ENCODE measurements at places on chromosomes 6 and 20. TPM values are rescaled to one million over a fixed set of nuclear protein-coding genes. Genes with fewer than 3 reads are reported as not detected.

GRCh38 chr6:113246186-113246585, 611.0 kb upstream of the MARCKS start:
- DNase-seq: no peak

- peak; percentile 71 for DNase-seq
Observed at GRCh38 chr20:25065625-25066338, 7.8 kb upstream of the ACSS1 start.

- DNase-seq: no peak
Observed at GRCh38 chr20:35117196-35117595, 24.6 kb upstream of the TRPC4AP start.

GRCh38 chr6:151661928-151662327, 145.6 kb upstream of the ESR1 start:
- DNase-seq: no peak

DNA sequence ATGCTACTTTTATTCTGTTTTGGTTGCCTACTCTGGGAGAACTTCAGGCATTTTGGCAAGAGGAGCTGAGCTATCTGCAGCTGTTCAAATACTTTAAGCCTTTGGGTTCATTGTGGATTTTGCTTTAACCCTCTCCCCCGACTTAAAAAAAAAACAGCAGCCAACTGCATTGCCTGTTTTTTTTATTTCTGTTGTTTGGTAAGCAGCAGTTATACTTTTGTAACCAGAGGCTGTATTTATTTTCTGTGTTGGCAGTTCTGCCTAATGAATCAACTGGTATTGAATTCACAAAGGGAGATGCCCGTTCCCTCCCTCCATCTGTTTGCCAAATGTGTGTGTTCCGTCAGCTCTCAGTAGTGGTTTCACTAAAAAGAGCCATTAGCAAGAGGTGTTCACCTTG, 484.0 kb downstream of the UTRN start:
- no peak for DNase-seq

DNA sequence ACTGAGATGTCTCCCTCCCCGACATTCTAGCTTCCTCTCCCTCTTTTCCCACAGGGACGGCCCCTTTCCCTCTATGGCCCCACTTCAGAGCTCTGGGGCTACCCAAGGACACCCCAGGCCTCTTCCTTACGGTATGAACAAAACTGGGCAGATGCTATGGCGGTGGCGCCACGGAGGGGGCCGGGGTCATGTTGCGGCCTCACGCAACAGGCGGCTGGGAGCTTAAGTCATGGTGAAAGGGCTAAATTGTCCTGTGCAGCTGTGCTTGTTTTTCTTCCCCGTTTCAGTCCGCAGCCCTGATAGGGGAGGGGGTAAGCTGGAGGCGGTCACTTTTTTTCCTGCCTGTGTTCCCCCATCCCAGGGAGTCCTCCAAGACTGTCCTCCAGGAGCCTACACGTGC, 17.6 kb upstream of the KIAA1755 start:
- no peak for DNase-seq

DNA sequence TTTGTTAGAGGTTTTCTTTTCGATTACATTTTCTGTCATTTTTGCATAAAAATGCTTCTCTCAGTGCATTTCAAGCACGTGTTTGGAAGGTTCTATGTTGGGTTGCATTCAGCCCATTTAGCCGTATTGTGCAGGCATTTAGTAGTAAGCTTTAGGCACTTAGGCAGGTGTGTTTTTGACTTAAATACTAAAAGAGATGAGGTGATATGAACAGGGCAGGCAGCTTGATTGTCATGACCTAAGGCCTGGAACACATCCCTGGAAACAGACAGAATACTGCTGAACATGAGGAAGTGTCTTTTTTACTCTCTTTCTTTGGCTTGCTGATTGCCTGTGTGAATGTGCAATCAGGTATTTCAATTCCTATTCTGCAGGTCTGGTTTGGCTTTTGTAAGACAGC, 610.5 kb upstream of the MAN1A1 start:
- no peak for DNase-seq

EPB41L1 gene
- total RNA-seq: 21.5 TPM

- no peak for DNase-seq
Observed at GRCh38 chr6:154157082-154157481, 118.0 kb downstream of the OPRM1 start.

- no peak for DNase-seq
Observed at GRCh38 chr6:167504385-167504961, 179.6 kb downstream of the TTLL2 start.

- no peak for DNase-seq
Observed at GRCh38 chr6:117303323-117303722, 38.0 kb downstream of the VGLL2 start.

DNA sequence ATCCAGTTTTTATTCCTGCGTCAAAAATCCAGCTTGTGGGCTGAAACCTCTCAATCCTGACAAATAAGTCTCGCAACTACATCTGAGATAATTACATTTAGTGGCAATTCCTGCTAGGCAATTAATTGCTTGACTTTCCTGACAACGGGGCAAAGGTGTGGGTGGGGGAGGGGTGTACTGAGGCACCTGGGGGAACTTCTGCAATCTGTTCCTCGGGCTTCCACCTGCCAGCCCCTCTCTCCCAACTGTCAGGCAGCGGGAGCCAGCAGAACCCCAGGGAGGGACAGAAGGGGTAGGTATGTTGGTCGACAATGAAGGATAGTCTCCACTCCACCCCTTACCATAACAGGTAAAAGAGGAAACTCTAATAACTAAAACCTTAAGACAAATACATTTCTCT, 6.8 kb downstream of the C6orf52 start:
- no peak for DNase-seq

DNA sequence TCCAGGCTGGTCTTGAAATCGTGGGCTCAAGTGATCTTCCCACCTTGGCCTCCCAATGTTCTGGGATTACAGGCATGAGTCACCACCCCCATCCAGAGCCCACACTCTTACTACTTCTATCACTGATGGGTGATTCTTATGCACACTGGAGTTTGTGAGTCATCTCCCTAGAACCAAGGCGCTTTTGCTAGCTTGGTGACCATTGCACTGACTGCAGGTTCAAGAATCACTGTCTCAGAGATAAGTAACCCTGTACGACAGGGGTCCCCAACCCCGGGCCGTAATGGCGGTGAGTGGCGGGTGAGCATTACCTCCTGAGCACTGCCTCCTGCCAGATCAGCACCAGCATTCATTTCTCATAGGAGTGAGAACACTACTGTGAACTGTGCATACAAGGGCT, 118.8 kb downstream of the MAP3K7 start:
- no peak for DNase-seq

WFDC6 gene
- not detected for total RNA-seq

GRCh38 chr6:11213422-11214021, 18.9 kb downstream of the NEDD9 start:
- DNase-seq: no peak

GRCh38 chr6:97053643-97054411, 129.3 kb downstream of the KLHL32 start:
- DNase-seq: no peak

GRCh38 chr6:6751619-6752023, 163.1 kb downstream of the LY86 start:
- DNase-seq: no peak

DNA sequence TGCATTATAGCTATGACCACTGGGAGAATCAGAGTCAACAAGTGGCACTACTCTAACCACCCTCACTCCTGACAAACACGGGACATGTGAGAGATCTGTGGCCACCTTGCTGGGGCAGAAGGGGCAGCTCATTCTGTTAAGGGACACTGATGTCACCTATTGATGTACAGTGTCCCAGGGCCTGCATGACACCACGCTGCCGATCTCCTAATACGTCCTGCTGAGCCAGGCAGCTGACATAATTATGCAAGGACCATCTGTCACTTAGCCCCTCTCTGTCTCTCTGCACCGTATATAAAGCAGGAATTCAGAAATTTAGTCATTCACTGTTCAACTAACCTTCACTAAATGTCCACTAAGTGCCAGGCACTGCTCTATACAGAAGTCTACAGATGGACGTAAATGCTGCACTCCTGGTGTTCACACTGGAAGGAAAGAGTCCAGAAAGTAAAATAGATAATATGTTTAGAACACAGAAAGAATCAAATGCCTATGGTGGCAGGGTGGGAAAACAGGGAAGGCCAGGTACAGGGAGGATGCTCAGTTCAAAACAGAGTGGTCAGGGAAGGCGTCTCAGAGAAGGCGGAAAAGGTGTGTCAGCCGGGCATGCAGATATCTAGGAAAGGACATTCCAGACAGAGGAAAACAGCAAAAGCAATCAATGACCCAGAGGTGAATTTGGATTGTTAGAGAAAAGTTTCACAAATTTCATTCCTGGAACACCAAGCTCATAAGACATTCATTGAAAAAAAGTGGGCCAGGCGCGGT, 173.8 kb downstream of the ZNF217 start:
- no peak for DNase-seq

GRCh38 chr6:158900663-158901312, 81.6 kb upstream of the EZR start:
- DNase-seq: no peak

GRCh38 chr20:10596710-10597121, 77.1 kb downstream of the JAG1 start:
- DNase-seq: no peak

HLA-DRA gene
- total RNA-seq: 99.2 TPM

DNA sequence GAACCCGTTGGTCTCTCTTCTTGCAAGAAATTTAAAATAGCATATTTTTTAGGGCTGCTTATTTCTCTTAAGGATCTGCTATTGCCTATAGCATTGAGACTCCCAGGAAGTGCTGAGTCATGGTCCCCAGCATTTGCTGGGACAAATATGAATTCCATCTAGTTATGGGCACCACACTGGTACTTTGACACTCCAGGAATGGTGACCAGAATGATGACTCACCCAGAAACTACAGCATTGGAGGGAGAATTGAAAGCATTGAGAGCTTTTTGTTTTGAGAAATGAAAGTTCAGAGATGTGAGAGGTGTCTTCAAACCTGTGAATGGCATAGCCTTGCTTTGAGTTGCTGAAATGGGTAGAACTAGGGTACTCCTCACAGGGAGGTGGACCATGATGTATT, 699.7 kb downstream of the DHX35 start:
- DNase-seq: no peak

CNBD2 gene
- 3.5 TPM for total RNA-seq

- DNase-seq: peak; percentile 20
Observed at GRCh38 chr6:78489874-78490273, 377.5 kb upstream of the IRAK1BP1 start.

PPIL1 gene
- total RNA-seq: 70.1 TPM

DNA sequence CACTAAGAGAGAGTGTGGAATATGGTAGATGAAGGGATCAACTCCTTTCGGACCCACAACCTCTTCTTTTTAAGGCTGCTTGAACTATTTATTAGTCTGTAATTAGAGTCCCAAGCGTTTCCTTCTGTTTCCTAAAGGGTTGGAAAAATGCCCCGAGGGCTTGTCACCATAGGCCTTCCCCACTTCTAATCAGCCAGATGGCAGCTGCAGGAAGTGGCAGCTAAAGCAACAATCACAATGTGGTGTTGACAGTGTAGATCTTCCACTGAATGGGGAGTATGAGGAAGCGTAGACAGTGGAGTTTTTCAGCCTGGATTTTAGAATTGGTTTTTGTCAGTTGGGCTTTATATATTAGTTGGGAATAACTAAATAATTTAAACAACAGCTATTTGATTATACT, 40.6 kb downstream of the SLC35D3 start:
- DNase-seq: no peak

DNA sequence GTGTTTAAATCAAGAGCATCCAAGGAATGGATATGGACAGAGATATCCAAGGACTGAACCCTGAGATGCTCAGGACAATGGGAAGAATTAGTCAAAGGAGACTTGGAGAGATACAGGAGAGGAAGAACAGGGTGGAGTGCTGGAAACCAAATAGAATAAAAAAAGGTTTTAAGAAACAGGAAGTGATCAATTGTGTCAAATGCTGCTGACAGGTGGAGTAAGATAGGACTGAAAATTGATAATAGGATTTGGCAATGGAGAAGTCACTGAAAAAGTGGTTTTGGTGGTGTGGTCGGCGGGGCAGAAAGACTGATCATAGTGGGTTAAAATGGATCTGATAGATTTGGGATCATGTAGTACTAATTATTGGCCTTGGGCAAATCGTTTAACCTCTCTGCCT, 37.9 kb upstream of the PNRC1 start:
- no peak for DNase-seq

DNA sequence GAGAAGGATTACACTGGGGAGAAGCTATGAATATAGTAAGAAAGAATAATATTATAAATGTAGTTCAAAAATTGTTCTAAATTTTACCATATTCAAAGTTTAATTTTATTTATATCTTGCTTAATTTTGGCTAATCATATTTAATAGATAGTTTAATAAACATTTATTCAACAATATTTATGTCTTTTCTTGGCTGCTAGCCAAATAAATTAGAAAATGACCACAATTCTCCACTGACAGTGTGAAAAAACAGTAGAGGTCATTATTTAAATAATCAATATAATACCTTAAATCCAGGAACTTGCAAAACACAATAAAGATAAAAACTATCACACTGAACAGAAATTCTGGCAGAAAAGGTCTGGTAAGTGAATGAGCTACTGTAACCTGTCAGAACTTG, 145.9 kb downstream of the IPCEF1 start:
- no peak for DNase-seq

PAK5 gene
- not detected for total RNA-seq

- no peak for DNase-seq
Observed at GRCh38 chr6:81003156-81003555, 749.3 kb downstream of the TENT5A start.

- no peak for DNase-seq
Observed at GRCh38 chr20:12289465-12289864, 371.8 kb downstream of the BTBD3 start.

GRCh38 chr6:149217466-149217888, 100.0 kb upstream of the TAB2 start:
- no peak for DNase-seq

GRCh38 chr6:46039646-46040045, 24.0 kb upstream of the CLIC5 start:
- no peak for DNase-seq

- peak; percentile 77 for DNase-seq
Observed at GRCh38 chr6:29005183-29005885, at the start of gene ZNF311. Gene ZNF311 (minus strand): TSS chr6:29005315. CDS start chr6:29003954, 1,361 bp downstream.

- DNase-seq: no peak
Observed at GRCh38 chr6:167731731-167732422, 94.8 kb upstream of the AFDN start.

- no peak for DNase-seq
Observed at GRCh38 chr20:18066421-18067333, 9.0 kb upstream of the OVOL2 start.

ADGB gene
- total RNA-seq: not detected

GRCh38 chr20:31716818-31717477, 5.7 kb downstream of the BCL2L1 start:
- no peak for DNase-seq

- no peak for DNase-seq
Observed at GRCh38 chr6:10101551-10102252, 313.2 kb downstream of the TFAP2A start.

RAB32 gene
- total RNA-seq: 7.6 TPM

DNA sequence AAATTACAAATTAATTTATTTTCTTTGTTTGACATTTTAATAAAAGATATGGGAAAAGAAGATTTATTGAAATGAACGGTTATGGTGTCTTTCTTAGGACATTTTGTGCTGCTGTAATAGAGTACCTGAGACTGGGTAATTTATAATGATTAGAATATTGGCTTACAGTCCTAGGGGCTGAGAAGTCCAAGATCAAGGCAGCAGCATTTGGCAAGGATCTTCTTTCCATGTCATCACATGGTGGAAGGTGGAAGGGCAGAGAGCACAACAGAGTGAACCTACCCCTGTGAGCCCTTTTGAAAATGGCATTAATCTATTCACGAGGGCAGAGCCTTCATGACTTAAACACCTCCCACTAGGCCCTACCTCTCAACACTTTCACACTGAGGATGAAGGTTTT, 75.7 kb upstream of the LTV1 start:
- DNase-seq: no peak

Measured in Right ventricle myocardium inferior (tissue), 1 donor.